ENCODE measurements at places on chromosomes 6 and 20. TPM values are rescaled to one million over a fixed set of nuclear protein-coding genes. Genes with fewer than 3 reads are reported as not detected.

- H3K27ac ChIP-seq, result no peak overlapping the region
- H3K4me1 ChIP-seq, result no peaks in the 10 kb centered on the region
- no peak overlapping the region for H3K4me3 ChIP-seq
- no peaks in the 10 kb centered on the region for H3K36me3 ChIP-seq
- no peaks in the 10 kb centered on the region for H3K27me3 ChIP-seq
- DNase-seq, result no peak
Measured at GRCh38 chr6:73537677-73538076, 16.8 kb upstream of the EEF1A1 start.

GRCh38 chr6:101458826-101459225, 65.3 kb downstream of the GRIK2 start:
- DNase-seq, result no peak
- H3K4me1 ChIP-seq, result no peaks in the 10 kb centered on the region
- H3K27me3 ChIP-seq, result no peaks in the 10 kb centered on the region
- H3K4me3 ChIP-seq, result no peak overlapping the region
- no peak overlapping the region for H3K27ac ChIP-seq
- H3K36me3 ChIP-seq, result no peaks in the 10 kb centered on the region

DNA sequence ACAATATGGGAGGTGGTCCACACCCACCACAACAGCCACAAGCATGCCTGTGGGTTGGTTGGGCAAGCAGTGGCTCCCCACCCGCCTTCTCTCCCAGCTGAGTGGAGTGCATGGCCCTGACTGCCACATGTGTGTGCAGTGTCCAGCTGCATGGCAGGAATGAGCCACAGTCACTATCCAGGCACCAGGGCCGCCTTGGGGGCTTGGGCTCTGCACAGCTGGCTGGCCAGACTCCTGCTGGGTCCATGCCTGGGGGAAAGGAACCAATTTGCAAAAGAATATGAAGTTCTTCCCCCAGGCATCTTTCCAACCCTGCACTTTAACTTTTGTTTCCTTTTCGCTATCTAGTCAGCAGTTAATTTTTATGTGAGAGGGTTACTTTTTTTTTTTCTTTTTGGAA, 11.6 kb upstream of the ASCC3 start:
- peaks cover 4% of the 10 kb centered on the region for H3K27me3 ChIP-seq
- no peak overlapping the region for H3K4me3 ChIP-seq
- no peaks in the 10 kb centered on the region for H3K36me3 ChIP-seq
- no peak for DNase-seq
- H3K4me1 ChIP-seq, result no peaks in the 10 kb centered on the region

- H3K27me3 ChIP-seq, result no peaks in the 10 kb centered on the region
- no peaks in the 10 kb centered on the region for H3K36me3 ChIP-seq
- no peak overlapping the region for H3K4me3 ChIP-seq
- H3K4me1 ChIP-seq, result peaks cover 7% of the 10 kb centered on the region
Measured at GRCh38 chr6:107668743-107669474, 155.2 kb downstream of the SCML4 start.

GRCh38 chr6:39905640-39905975, 28.7 kb downstream of the MOCS1 start:
- no peak for DNase-seq
- no peaks in the 10 kb centered on the region for H3K36me3 ChIP-seq
- no peaks in the 10 kb centered on the region for H3K27me3 ChIP-seq
- H3K27ac ChIP-seq, result no peak overlapping the region
- no peak overlapping the region for H3K4me3 ChIP-seq

GRCh38 chr6:2077826-2078225, 167.6 kb downstream of the GMDS start:
- DNase-seq, result no peak
- no peaks in the 10 kb centered on the region for H3K27me3 ChIP-seq
- no peaks in the 10 kb centered on the region for H3K36me3 ChIP-seq
- no peaks in the 10 kb centered on the region for H3K4me1 ChIP-seq
- H3K4me3 ChIP-seq, result no peak overlapping the region
- H3K27ac ChIP-seq, result no peak overlapping the region

DNA sequence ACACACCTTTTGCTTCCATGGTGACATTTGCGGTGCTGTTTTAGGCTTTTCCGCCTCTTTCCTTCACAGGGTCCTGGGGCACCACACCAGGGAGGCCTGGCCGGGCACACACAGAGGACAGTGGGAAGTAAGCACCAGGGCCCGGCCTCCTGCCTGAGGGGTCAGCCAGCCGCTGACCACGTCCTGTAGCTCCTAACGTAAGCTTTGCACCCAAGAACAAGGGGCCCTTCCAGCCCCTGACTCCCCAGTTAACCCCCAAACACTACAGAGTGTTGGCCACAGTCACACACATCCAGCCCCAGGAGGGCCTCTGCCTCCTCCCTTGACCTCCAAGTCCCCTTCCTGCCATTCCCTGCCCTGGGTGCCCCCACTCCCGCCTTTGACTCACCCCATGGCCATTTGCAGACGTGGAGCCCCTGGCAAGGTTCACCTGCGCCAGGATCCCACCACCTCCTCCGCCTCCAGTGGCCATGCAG, 54.7 kb downstream of the YTHDF1 start:
- H3K36me3 ChIP-seq, result no peaks in the 10 kb centered on the region
- H3K27me3 ChIP-seq, result no peaks in the 10 kb centered on the region
- no peak overlapping the region for H3K4me3 ChIP-seq
- no peak overlapping the region for H3K27ac ChIP-seq

DNA sequence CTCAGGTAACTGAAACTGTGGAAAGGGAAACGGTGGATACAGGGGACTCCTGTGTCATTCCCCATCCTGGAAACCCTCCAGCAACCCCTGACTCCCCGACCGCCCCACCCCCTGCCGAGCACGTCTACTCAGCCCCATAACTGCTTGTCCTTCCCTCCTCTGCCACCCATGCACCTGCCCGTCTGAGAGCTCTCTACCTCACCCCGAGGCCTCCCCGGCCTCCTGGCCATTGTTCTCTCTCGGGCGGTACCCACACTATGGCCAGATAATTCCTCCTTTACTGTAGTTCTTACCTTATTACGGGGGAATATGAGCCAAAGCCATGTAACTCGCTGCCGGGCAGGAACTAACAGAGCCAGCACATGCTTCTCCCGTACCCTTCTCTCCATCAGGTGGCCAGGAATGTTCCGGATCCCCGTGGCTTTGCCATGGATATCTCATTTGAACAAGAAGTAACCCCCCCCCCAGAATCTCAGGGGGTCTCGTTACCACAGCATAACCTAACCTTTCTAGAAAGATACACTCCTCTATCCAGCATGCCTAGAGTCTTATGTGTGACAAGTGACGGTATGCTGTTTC, 4.8 kb upstream of the IRF4 start:
- no peak for DNase-seq
- no peak overlapping the region for H3K4me3 ChIP-seq
- no peak overlapping the region for H3K27ac ChIP-seq
- H3K36me3 ChIP-seq, result no peaks in the 10 kb centered on the region
- H3K4me1 ChIP-seq, result peaks cover 13% of the 10 kb centered on the region

DNA sequence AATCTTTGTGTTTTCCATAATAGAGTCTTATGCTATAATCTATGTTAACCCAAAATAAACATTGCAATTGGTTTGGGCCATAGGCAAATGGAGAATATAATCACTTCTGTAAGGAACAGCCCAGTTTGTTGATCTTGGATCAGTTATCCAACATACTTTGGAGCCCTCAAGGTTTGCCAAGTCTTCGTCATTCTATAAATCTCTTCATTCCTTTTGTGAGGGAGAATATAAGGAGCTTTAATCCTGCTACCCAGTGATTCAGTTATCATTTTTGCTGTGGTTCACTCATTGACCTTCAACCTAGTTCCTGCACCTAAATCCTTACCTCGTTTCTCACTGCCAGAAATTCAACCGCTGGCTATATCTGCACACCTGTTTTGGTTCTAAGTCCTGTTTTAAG, 500.3 kb upstream of the PTCHD4 start:
- no peaks in the 10 kb centered on the region for H3K36me3 ChIP-seq
- no peak for DNase-seq
- H3K27me3 ChIP-seq, result no peaks in the 10 kb centered on the region
- no peak overlapping the region for H3K4me3 ChIP-seq
- H3K4me1 ChIP-seq, result no peaks in the 10 kb centered on the region

- H3K36me3 ChIP-seq, result no peaks in the 10 kb centered on the region
- no peaks in the 10 kb centered on the region for H3K27me3 ChIP-seq
- no peak overlapping the region for H3K27ac ChIP-seq
- no peak for DNase-seq
- H3K4me3 ChIP-seq, result no peak overlapping the region
Measured at GRCh38 chr20:64131406-64131805, 24.0 kb upstream of the NPBWR2 start.

- no peaks in the 10 kb centered on the region for H3K4me1 ChIP-seq
- no peak overlapping the region for H3K4me3 ChIP-seq
- H3K27me3 ChIP-seq, result no peaks in the 10 kb centered on the region
- H3K36me3 ChIP-seq, result no peaks in the 10 kb centered on the region
- DNase-seq, result no peak
Measured at GRCh38 chr20:6829510-6830116, 62.1 kb downstream of the BMP2 start.

GRCh38 chr6:11535801-11536230, 1.7 kb upstream of the TMEM170B start:
- no peak overlapping the region for H3K27ac ChIP-seq
- no peaks in the 10 kb centered on the region for H3K27me3 ChIP-seq
- H3K36me3 ChIP-seq, result no peaks in the 10 kb centered on the region
- H3K4me3 ChIP-seq, result no peak overlapping the region
- peaks cover 5% of the 10 kb centered on the region for H3K4me1 ChIP-seq

The MYO6 gene
- total RNA-seq, result 0.50 TPM

The SPATA25 gene
- 1.2 TPM for total RNA-seq

The LY6G6D gene
- not detected for total RNA-seq

The ECT2L gene
- total RNA-seq, result not detected

The POM121L2 gene
- not detected for total RNA-seq
